ENCODE measurements at places on chromosomes 4 and X.

- no peak for DNase-seq
Observed at GRCh38 chr4:11259837-11260236, 168.9 kb downstream of the HS3ST1 start.

DNA sequence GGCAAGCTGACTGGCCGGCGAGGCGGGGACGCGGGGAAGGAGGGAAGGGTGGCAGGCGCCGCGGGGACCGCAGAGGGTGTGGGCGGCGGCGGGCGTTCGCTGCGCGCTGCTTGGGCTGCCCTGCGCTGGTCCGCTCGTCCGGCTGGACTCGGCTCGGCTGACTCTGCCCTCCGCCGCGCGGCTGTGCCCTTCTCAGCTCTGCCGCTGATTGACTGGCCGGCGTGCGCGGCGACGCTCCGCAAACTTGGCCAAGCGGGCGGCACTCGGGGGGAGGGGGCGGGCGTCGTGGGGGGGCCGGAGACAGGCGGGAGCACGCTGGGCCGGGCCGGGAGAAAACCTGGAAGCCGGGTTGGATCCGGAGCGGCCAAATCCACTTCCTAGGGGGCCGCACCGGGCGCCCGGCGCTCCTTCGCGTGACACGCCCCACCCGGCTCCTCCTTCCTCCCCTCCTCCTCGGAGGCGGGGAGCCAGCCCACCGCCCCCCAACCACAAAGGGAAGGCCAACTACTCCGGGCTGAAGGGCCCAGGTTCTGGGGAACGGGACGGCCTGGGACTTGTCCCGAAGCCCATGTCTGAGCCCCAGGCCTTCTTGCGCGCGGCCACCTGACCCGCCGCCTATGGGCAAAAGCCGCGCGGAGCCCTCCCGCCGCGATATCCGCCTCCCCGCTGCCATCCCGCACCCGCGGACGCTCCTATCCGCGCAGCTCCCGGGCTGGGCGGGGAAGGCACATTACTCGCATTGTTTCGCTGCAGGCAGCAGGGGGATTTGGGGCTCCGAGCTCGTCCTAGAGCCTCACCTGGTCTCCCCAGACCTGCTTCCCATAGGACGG lies at the start of gene GPC4:
Gene GPC4 (minus strand): TSS at position 214 of the 830 bp plus-strand sequence. CDS start 524 bp downstream, outside the sequence.
- no peak for DNase-seq

GRCh38 chr4:101604976-101605375 lies 185.6 kb upstream of the BANK1 start:
- DNase-seq, result no peak

- no peak for DNase-seq
Observed at GRCh38 chrX:23008431-23009099, 8.8 kb downstream of the DDX53 start.

DNA sequence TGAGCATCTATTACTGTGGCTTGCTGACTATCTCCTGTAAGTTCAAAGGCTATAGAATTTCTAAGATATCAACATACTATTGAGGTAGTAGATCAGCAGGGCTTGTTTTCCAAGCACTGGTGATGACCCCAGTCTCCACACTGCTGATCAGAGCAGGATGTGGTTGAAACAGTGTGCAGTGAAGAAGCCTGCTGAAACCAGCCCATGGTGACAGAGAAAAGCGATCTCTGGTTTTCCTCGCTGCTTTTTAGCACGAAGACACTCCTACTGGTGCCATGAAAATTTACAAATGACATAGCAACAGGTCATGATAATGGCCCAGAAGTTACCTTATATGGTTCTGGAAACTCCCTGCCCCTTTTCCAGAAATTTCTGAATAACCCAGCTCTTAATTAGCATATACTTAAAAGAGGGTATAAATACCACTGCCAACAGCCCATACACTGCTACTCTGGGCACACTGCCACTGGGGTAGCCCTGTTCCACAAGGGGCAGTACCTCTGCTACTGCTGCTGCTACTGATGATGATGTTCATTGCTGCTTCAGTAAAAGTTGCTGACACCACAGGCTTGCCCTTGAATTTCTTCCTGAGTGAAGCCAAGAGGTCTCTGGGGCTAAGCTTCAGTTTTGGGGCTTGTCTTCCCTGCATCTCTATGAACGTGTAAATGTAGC lies 1689.5 kb upstream of the PCDH10 start:
- no peak for DNase-seq

DNA sequence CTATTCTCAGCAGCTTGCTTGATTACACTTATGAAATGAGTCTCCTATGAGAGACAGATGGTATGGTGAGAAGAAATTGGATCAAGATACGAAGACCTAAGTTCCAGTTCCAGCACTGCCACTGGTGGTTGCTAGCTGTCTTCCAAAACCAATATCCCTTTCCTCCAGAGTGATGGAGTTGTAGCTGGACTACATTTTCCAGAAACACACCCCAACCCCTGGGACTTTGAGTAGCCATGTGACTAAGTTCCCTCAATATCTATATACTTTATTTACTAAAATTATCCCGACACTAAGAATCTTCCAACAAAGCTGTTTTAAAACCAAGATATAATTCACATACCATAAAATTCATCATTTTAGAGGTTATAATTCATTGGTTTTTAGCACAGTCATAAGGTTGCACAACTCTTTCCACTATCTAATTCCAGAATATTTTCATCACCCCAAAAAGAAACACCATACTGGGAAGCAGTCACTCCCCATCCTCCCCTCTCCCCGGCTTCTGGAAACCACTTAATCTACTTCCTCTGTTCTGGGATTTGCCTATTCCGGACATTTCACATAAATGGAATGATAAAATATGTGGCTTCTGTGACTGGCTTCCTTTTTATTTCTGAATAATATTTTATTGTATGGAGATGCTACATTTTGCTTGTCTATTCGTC lies 118.0 kb downstream of the MANBA start:
- DNase-seq, result no peak

DNA sequence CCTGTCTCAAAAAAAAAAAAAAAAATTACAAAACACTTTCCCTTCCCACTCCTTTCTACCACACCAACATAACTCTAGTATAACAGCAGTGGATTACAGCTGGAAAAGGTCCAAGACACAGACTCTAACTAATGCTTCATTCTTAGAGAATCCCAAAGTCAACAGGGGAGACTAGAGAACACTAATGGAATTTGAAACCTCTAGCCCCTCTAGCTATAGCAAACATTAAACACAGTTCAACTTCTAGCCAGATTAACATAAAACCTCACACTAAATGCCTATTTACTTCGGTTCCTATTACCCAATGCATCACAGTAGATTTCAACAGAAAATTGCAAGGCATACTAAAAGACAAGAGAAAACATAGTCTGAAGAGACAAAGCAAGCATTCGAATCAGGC lies 10.5 kb upstream of the DHX15 start:
- no peak for DNase-seq

- no peak for DNase-seq
Observed at GRCh38 chrX:675279-675954, 44.8 kb downstream of the SHOX start.

DNA sequence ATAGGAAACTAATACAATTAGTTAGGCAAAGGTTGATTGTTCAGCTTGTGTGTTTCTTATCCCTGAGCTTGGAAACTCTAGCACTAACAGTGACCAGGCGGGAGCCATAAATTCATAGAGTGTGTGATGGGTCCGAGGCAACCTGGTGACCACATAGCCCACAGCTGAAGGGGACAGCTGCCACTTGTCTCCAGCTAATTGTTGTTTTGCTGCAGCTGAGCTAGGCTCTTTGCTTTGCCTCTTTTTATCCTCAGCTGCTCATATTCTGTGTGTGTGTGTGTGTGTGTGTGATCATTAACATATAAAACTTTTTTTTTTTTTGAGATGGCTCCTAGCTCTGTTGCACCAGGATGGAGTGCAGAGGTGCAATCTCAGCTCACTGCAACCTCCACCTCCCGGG lies 53.2 kb downstream of the DOCK11 start:
- DNase-seq, result no peak

DNA sequence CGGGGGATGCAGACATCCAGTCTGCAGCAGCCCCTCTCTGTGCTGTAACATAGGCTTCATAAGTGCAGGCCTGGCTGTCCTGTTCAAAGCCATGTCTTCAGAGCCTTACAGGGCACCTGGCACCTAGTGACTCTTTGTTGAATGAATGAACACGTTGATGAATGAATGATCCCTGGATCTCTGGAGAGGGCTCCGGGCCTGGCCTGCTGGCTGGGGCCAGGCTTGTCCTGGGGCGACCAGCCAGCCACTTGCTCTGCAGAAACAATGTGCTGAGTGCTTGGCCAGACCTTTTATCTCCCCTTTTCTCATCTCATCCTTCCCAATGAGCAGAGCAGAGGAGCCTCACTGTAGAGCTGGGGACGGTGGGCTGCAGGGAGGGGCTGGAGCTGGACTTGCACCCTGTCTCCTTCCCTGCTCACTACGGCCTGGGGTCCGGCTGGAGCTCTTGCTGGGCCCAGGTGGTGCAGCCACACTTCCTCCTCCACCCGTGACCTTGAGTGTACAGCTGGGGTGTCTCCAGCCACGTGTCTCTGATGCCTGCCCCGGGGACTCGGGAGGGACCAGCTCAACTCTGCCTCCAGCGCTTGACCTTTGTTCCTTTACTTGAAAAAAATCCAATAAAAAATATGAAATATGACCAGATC lies 77.9 kb downstream of the PSAPL1 start:
- DNase-seq, result no peak

DNA sequence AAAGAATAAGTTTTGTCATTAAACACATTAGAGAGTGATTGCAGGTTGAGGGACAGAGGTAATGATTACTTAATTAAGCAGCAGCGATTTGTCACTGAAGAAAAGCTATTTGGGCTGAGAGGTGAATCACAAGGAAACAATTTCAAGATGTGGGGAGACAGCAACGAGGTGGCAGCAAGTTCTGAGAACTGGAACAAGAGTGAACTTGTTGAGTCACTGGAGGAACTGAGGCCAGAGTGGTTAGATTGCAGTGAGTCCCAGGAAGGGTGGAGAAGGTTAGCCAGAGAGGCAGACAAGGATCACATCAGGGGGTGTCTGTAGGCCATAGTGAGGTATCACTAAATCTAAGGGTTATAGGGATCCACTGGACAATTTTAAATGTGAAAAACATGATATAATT lies 57.9 kb upstream of the TMPRSS11A start:
- no peak for DNase-seq

GRCh38 chr4:102826890-102827673 lies at the start of gene UBE2D3:
UBE2D3 (minus strand) TSS chr4:102827551; CDS start chr4:102826508, 1,043 bp downstream.
- peak; percentile 89 for DNase-seq

- DNase-seq, result no peak
Observed at GRCh38 chr4:33060674-33061542, 2340.7 kb downstream of the PCDH7 start.

DNA sequence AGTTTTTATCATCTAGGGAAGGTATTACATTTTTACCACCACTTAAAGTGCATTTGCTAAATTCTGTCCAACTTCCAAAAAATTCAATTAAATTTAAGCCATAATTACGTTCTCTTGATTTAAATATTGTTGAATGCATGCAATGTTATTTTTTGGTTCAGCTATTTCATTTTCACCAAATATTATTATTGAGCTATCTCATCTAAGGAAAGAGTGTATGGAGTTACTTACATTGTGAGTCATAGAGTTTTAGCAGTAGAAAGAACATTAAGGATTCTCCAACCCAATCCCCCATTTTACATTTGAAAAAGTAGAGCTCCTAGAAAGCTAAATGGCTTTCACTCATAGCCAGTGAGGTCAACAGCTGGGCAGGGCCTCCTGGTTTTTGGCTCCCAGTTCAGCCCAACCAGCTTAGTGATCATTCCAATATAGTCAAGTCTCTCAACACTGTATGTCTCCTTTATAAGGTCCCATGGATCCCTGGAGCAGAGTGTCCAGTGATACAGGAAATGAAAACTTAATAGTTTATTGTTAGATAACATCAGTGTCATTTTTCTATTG lies 60.5 kb downstream of the NDNF start:
- no peak for DNase-seq

All from stimulated activated CD4-positive, alpha-beta T cell treated with anti-CD3 and anti-CD28 coated beads, Interleukin-1b, Interleukin-23, amount 100 ng/mL, for 24 hours (primary cell).